ENCODE measurements at places on chromosomes 3 and 15. TPM values are rescaled to one million over a fixed set of nuclear protein-coding genes. Genes with fewer than 3 reads are reported as not detected.
A peak's percentile ranks its signal among the peaks of the same experiment; 100 is the strongest.

Gene GPR149
- total RNA-seq = not detected

DNA sequence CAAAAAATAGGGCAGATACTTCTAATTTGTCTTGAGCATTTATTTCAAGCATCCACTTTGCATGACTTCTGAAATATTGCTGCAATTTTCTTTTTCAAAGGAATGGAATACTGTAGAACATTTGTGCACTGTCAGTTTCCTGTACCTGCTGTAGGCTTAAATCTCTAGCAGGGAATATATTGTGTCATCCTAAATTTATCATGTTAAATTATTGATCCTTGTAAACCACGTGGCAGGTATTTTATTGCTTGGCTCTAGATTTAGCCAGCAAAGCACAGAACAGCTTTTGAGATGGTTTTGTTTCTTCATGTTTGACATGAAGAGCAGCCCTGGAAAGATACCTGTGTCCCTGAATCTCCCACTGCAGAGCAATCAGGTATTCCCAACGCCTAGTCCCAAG, 470.1 kb downstream of the GABRG3 start:
- no peak for DNase-seq

- DNase-seq = no peak
Measured at GRCh38 chr3:56930706-56931105, 129.0 kb upstream of the ARHGEF3 start.

GRCh38 chr3:146469150-146470017, at the start of gene PLSCR2:
PLSCR2 (minus strand) TSS chr3:146469561; CDS start chr3:146459904, 9,657 bp downstream.
- DNase-seq = no peak

DNA sequence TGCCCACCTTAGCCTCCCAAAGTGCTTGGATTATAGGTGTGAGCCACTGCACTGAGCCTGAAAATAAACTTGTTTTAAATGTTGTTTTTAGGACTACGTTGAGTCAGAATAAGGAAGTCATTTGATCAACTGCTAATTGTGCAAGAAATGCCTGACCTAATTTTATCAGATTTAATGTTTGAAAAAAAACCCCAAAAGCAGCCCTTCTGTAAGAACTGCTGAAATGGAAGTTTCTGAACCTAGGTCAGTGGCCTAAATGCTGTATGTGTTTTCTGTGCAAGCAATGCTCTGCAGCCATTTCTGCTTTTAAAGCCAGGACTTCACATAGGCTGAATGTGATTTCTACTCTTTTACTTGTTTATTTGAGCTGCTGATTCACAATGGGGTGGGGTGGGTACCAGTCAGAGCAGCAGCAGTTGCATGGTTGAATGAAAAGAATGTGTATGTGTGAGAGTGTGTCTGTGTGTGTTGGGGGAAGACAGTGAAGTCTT, 6.6 kb downstream of the GPX1 start:
- peak; percentile 86 for DNase-seq

DNA sequence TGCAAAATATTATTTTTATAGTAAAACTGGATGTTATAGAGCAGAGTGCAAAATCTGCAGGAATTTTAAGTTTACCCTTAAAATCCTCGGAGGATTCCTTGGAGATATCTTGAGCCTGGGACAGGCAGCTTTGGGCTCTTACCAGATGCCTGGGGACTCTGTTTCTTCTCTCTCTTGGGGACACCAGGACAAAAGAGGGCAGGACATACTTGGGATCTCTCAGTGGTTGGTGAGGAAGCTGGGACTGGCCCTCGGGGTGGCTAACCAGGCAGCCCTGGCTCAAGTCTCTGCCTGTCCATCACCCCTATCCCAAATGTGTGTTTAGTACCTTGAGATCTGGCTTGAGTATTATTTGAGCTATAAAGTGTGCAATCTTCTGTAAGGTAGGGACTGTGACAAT, 38.6 kb downstream of the TKT start:
- DNase-seq = no peak

DNA sequence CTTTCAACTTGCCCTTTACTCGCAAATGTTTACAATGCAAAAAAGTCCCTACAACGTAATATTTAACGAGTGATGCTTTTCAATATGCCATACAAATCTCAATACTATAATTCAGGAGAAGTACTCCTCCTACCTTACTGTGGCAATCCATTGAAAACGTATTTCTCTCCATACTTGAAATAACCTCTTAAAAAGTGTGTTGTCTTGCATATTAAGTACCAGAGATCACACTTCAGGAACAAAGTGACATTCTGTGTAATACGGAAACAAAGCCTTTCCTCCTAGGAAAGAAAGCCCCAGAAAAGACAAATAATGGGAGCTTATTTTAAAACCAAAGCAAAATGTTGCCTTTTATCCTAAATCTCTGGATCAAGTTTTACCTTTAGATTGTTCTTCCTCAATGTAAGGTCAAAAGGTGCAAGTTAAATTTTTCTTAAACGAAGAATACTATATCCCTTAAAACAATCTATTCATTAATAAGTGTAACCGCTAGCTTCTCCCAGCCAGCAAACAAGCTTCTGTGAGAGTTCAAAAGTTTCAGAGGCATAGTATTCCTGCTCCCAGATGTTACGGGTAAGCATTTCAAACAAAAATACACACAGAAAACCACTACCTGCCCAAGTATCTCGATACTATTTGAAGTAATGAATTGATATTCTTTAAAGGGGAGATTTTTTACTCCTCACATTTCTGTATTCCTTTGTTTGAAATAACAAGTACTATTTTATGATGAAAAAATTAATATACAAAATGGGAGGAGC, 1.7 kb downstream of the TJP1 start:
- peak; percentile 31 for DNase-seq

All from fibroblast of the aortic adventitia (primary cell).